Immature natural killer cell (primary cell): ENCODE measurements at places on chromosomes 12 and 14.

DNA sequence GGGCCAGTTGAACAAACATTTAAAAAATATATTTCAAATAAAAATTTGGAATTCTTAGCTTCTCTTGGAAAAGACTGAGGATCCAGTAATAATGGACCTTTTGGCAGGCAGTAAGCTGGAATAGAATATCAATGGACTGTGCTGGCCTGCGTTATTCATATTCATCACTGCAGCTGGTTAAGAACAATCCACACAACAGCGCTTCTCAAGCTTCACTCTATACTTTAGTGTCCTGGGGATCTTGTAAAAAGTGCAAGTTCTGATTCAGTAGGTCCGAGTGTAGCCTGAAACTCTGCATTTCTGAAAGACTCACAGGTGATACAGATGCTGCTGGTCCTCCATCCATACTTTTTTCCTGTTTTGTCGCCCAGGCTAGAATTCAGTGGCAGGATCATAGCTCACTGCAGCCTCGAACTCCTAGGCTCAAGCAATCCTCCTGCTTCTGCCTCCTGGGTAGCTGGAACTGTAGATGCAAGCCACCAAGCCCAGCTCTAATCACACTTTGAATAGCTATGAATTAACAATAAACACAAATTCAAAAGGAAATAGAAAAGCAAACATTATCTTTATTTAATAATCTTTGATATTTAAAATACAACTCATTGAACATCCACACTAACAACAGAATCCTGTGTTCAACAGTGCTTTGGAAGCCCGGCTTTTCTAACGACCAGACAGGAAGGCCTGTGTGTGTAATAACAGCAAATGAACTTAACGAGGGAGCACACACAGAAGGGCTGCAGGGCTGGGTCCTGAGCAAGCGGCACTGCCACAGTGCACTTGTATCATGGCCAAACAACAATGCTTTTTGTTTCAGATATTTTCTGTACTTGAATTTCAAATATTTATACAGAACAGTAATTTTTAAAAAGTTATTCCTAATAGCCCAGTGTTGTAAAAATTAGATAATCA, 18.4 kb upstream of the TRIP11 start:
- no peaks in the 10 kb centered on the region for H3K27me3 ChIP-seq
- no peak overlapping the region for H3K27ac ChIP-seq
- peaks cover 7% of the 10 kb centered on the region for H3K36me3 ChIP-seq
- H3K4me1 ChIP-seq: no peaks in the 10 kb centered on the region
- H3K4me3 ChIP-seq: no peak overlapping the region

DNA sequence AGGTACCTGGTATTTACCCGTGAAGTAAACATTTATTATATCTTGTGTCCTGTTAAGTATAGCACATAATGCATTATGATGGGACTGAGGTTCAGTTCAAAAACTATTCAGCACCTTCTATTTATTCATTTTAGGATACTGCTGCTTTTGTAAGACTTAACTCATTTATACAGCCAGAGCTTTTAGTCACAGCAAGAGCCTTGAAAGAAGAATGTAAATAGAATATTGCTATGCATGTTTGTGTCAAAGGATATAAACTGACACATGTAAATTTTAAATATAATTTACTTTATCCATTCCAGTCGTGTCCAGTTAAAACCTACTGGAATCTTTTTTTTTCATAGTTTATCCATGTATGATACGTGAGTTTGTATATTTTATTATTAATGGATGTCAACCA, 168.8 kb downstream of the FUT8 start:
- H3K4me1 ChIP-seq: no peaks in the 10 kb centered on the region
- no peak for DNase-seq
- H3K27me3 ChIP-seq: no peaks in the 10 kb centered on the region
- no peak overlapping the region for H3K27ac ChIP-seq
- H3K36me3 ChIP-seq: peaks cover 6% of the 10 kb centered on the region
- no peak overlapping the region for H3K4me3 ChIP-seq

DNA sequence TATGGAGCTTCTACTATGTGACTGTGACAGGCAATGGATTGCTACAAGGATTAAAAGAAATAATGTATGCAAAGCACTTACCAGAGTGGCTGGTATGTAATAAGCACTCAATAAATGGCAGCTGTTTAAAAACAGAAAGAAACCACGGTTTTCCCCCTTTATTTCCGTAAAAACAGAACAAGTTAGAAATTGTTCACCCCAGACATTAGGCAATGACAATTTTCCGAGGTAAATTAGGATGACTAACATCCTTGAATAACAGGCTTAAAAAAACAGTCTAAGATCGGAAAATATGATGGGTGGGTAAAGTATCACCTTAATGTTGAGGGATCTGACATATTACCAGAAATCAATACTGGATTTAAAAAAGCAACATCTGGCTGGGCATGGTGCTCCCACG, 20.9 kb upstream of the CNIH1 start:
- DNase-seq: no peak
- H3K27ac ChIP-seq: no peak overlapping the region
- H3K4me1 ChIP-seq: no peaks in the 10 kb centered on the region
- no peaks in the 10 kb centered on the region for H3K36me3 ChIP-seq

GRCh38 chr14:85539510-85539909, 9.6 kb downstream of the FLRT2 start:
- DNase-seq: no peak
- no peak overlapping the region for H3K27ac ChIP-seq
- H3K4me3 ChIP-seq: no peak overlapping the region
- H3K27me3 ChIP-seq: peaks cover 10% of the 10 kb centered on the region
- H3K4me1 ChIP-seq: peaks cover 4% of the 10 kb centered on the region

DNA sequence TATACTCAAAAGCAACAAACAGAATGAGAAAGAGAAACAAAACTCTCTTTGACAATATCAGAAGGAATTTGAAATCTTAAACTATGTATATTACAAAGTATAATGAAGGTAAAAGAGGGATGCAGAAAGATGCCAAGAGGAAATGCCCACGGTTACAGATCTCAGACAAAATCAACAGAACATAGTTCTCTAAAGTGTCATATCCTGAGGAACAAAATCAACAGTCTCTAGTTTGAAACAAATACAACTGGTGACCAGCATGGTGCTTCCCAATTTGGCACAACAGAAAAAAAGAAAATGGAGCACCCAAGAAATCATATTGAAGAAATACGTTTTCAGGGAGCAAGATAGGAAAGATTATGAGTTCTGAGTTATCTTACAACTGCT, 116.5 kb downstream of the METTL25 start:
- H3K36me3 ChIP-seq: peaks cover 49% of the 10 kb centered on the region
- no peak for DNase-seq
- no peaks in the 10 kb centered on the region for H3K4me1 ChIP-seq
- H3K4me3 ChIP-seq: no peak overlapping the region
- H3K27me3 ChIP-seq: no peaks in the 10 kb centered on the region

DNA sequence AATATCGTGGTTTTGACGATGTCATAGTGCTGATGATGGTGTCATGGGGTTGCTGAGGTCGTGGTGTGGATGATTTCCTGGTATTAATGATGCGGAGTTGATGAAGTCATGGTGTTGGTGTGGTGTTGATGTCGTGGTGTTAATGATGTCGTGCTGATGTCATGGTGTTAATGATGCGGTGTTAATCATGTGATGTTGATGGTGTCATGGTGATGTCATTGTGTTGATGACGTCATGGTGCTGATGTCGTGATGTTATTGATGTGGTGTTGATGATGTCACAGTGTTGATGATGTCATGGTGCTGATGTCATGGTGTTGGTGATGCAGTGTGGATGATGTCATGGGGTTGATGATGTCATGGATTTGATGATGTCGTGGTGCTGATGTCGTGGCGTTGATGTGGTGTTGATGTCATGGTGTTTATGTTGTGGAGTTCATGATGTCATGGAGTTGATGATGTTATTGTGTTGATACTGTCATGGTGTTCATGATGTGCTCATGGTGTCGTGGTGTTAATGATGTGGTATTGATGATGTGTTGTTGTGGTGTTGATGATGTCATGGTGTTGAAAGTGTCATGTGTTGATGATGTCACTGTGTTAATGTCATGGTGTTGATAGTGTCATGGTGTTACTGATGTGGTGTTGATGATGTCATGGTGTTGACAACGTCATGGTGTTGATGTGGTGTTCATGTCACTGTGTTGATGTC, 48.5 kb upstream of the RIMBP2 start:
- no peaks in the 10 kb centered on the region for H3K36me3 ChIP-seq
- no peak overlapping the region for H3K27ac ChIP-seq
- peaks cover 1% of the 10 kb centered on the region for H3K27me3 ChIP-seq
- no peak overlapping the region for H3K4me3 ChIP-seq

DNA sequence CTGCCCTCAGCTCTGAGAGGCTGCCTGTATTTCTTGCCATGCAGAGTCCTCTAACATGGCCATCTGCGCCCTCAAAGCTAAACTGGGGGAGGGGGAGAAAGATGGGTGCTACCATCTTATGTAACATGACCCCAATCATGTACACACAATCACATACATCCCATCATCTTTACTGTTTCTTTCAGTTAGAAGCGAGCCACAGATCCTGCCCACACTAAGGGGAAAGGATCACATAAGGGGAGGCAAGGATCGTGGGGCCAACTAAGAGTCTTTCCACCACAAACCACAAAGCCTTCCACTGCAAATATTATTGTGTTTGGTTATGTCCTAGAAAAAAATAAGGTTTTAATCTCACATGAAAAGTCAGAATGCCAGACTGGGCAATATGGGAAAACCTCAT, 11.8 kb upstream of the AMN1 start:
- no peak for DNase-seq
- no peaks in the 10 kb centered on the region for H3K27me3 ChIP-seq
- no peak overlapping the region for H3K27ac ChIP-seq
- no peak overlapping the region for H3K4me3 ChIP-seq
- H3K36me3 ChIP-seq: no peaks in the 10 kb centered on the region
- H3K4me1 ChIP-seq: peaks cover 11% of the 10 kb centered on the region

GRCh38 chr14:91911474-91912032, 35.9 kb downstream of the FBLN5 start:
- DNase-seq: peak; percentile 43
- peaks cover 42% of the 10 kb centered on the region for H3K4me1 ChIP-seq
- H3K36me3 ChIP-seq: no peaks in the 10 kb centered on the region
- H3K4me3 ChIP-seq: no peak overlapping the region
- no peaks in the 10 kb centered on the region for H3K27me3 ChIP-seq

GRCh38 chr12:43815416-43815815, 9.3 kb upstream of the TWF1 start:
- no peak overlapping the region for H3K27ac ChIP-seq
- H3K4me3 ChIP-seq: no peak overlapping the region
- DNase-seq: no peak
- no peaks in the 10 kb centered on the region for H3K36me3 ChIP-seq

- peak overlapping the region; percentile 13 for H3K27ac ChIP-seq
- H3K4me1 ChIP-seq: peaks cover 47% of the 10 kb centered on the region
- H3K27me3 ChIP-seq: peaks cover 1% of the 10 kb centered on the region
- peaks cover 22% of the 10 kb centered on the region for H3K36me3 ChIP-seq
- DNase-seq: no peak
These were observed 22.6 kb downstream of the PLXNC1 start for GRCh38 chr12:94170690-94171594.

DNA sequence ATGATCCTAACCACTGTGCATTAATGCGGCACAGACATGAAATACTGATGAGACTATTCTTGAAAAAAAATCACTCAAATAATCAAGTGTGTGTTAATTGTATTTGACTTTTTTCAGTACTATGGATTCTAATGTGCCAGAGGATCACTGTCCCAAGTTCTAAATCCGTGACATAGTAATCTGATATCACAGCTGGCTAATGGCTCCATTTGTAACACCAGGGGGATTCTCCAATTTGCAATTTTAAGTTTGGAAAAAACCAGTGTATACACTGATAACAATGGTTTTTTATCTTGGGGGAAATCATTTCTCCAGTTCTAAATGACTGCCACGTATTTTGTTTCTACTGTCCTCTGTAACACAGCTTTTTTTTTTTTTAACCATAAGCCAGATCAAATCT, 33.0 kb downstream of the MPHOSPH9 start:
- no peak overlapping the region for H3K4me3 ChIP-seq
- no peaks in the 10 kb centered on the region for H3K27me3 ChIP-seq
- DNase-seq: no peak
- H3K4me1 ChIP-seq: no peaks in the 10 kb centered on the region
- no peak overlapping the region for H3K27ac ChIP-seq

DNA sequence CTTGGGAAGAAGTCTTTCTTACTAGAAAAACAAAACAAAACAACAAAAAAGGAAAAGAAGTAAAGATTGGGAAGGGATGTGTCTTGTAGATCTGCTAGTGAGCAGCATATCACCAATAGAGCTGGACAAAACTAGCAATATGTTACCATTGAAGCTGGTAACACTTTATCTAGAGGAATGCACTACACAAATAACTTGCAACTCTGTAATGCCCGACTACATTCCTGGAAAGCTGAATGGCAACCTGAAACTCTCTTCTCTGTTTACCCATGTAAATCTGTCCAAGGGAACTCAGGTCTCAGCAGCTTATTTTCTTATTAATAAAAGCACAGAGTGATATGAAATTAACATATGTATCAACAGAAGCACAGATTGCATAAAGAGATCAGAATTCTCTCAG, 624.4 kb downstream of the KCNH5 start:
- H3K27ac ChIP-seq: no peak overlapping the region
- no peak overlapping the region for H3K4me3 ChIP-seq
- DNase-seq: no peak
- H3K4me1 ChIP-seq: no peaks in the 10 kb centered on the region
- no peaks in the 10 kb centered on the region for H3K36me3 ChIP-seq

- H3K27ac ChIP-seq: no peak overlapping the region
- H3K4me3 ChIP-seq: no peak overlapping the region
- DNase-seq: no peak
- H3K4me1 ChIP-seq: peaks cover 6% of the 10 kb centered on the region
- no peaks in the 10 kb centered on the region for H3K36me3 ChIP-seq
These were observed 12.5 kb downstream of the RFX4 start for GRCh38 chr12:106595268-106595667.

- DNase-seq: no peak
- H3K4me1 ChIP-seq: no peaks in the 10 kb centered on the region
- no peak overlapping the region for H3K27ac ChIP-seq
These were observed 123.3 kb downstream of the SLC38A6 start for GRCh38 chr14:61104358-61104757.

- H3K27me3 ChIP-seq: peaks cover 5% of the 10 kb centered on the region
- H3K36me3 ChIP-seq: no peaks in the 10 kb centered on the region
- H3K4me1 ChIP-seq: peaks cover 12% of the 10 kb centered on the region
- DNase-seq: no peak
- no peak overlapping the region for H3K27ac ChIP-seq
These were observed 7.4 kb downstream of the PAPLN start for GRCh38 chr14:73244541-73245290.

- H3K27ac ChIP-seq: no peak overlapping the region
- H3K4me3 ChIP-seq: no peak overlapping the region
- peaks cover 30% of the 10 kb centered on the region for H3K4me1 ChIP-seq
These were observed 13.8 kb downstream of the PRPF40B start for GRCh38 chr12:49636979-49637755.

DNA sequence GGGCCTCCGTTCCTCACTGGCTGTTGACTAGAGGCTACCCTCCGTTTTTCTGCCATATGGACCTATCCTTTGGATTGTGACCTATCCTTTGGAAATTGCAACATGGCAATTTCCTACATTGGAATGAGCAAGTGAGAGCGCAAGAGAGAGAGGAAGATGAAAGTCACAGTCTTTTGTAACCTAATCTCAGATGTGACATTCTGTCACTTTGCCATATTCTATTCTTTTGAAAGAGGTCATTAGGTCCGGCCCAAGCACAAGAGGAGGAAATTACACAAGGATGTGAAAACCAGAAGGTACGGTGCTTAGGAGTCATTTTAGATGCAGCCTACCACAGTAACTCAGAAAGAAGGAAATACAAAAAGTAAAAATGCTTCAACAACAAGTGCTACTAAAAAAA, 47.3 kb upstream of the SRP54 start:
- no peak for DNase-seq
- H3K4me3 ChIP-seq: no peak overlapping the region
- peaks cover 8% of the 10 kb centered on the region for H3K36me3 ChIP-seq
- H3K4me1 ChIP-seq: peaks cover 10% of the 10 kb centered on the region
- H3K27me3 ChIP-seq: peaks cover 2% of the 10 kb centered on the region
- H3K27ac ChIP-seq: no peak overlapping the region
